ENCODE measurements at places on chromosomes 12 and 14.

DNA sequence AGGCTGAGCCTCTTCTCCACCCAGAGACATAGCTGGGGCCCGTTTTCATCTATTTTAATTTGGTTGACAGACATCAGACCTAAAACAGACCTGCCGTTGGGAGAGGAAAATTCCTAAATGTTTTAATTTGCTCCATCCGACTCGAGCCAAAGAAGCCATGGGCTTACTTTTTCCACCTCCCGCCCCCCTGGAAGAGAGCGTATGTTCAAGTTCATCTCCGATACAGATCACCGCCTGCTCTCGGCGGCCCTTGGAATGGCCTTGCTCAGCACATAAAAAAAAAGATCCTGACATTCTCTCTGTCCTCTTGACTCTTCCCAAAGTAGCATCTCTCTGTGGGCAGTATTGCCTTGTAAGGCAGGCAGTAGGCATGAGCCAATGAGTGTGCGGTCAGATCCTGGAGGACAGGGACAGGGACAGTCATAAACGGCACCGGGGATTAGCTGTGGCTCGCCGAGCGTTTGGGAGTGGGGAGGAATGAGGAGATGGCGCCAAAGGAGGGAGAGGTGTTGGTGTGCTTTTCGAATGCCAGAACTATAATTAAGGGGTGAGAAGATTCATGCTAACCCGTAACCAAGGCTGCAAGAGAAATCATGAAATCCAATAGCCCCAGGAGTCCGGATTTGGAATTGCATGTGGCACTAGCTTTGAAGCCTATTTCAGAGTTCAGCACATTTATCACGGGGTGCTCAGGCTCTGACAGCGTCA lies 47.9 kb upstream of the MEG3 start:
- H3K27ac ChIP-seq: no peak overlapping the region
- no peaks in the 10 kb centered on the region for H3K36me3 ChIP-seq
- DNase-seq: no peak
- no peak overlapping the region for H3K4me3 ChIP-seq

DNA sequence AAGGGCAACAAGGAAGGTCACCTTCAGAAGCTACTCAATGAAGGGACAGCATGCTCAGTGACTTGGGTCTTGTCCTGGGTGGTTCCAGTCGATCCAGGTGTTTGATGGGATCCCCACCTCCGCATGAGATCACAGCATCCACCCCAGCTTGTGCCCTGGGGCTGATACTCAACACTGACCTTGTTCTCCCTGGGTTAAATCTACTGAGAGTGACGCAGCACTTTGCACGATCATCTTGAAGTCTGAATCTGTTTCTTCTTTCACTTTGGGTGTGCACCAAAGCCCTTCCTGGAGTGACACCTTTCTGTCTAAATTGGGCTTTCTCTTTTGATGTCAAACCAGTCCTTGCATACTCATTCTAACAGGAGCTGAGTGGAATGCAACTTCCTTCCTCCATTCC lies 13.8 kb downstream of the NOS1 start:
- no peak overlapping the region for H3K4me3 ChIP-seq
- H3K4me1 ChIP-seq: peaks cover 3% of the 10 kb centered on the region
- H3K27ac ChIP-seq: no peak overlapping the region
- no peaks in the 10 kb centered on the region for H3K27me3 ChIP-seq

DNA sequence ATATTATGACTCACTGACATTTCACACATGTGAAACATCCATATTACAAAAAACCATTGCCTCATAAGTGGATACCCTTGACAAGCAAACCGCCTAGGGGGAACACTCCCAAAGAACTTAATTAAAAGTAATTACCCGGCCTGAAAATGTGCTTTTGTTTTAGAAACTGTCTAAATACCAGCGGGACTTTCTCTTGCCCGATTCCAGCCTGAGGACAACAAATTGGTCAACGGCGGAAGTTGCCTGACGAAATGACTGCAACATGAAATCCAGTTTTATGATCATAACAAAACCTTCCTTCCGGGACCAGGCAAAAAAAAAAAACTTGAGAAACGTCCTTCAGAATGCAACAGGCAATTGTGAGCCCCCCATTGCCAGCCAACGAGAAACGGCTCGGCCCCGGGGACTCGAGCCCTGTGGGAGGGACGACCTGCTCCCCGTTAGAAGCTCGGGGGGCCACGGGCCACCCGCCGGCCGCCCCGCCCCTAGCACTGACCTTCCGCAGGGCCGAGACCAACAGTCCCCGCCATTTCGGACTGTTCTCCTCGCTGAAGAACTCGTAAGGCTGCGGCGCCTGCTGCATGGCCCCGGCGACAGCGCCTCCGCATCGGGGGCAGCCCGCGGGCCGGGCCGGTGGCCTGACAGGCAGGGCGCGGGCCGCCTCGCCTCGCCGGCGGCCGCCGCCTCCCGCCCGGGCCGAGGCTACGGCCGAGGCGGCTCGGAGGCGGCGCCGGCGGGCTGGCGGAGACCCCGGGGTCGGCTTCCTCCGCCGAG lies 490 bp downstream of the SOS2 start:
- no peaks in the 10 kb centered on the region for H3K27me3 ChIP-seq
- peaks cover 15% of the 10 kb centered on the region for H3K36me3 ChIP-seq

- no peak overlapping the region for H3K4me3 ChIP-seq
- DNase-seq: no peak
- H3K27me3 ChIP-seq: no peaks in the 10 kb centered on the region
- no peaks in the 10 kb centered on the region for H3K36me3 ChIP-seq
- no peaks in the 10 kb centered on the region for H3K4me1 ChIP-seq
- no peak overlapping the region for H3K27ac ChIP-seq
Measured at GRCh38 chr14:42374332-42374731, 767.7 kb downstream of the LRFN5 start.

DNA sequence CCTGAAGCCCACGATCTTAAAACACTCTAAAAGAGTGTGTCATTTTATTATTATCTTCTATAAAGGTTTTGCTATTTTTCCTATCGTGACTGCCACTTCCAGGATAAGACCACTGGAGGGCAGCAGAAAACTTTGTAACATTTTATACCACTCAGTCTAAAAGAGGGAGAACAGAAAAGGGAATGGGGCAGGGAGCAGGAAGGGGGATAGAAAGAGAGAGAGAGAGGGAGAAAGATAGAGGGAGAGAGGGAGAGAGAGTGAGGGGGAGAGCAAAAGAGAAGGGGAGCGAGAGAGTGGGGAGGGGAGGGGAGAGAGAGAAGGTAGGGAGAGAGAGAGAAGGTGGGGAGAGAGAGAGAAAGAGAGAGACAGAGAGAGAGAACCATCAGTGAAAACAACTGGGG lies 2.0 kb upstream of the ART4 start:
- DNase-seq: peak; percentile 55
- no peak overlapping the region for H3K27ac ChIP-seq
- H3K27me3 ChIP-seq: peaks cover 6% of the 10 kb centered on the region
- peaks cover 5% of the 10 kb centered on the region for H3K4me1 ChIP-seq
- H3K36me3 ChIP-seq: no peaks in the 10 kb centered on the region

DNA sequence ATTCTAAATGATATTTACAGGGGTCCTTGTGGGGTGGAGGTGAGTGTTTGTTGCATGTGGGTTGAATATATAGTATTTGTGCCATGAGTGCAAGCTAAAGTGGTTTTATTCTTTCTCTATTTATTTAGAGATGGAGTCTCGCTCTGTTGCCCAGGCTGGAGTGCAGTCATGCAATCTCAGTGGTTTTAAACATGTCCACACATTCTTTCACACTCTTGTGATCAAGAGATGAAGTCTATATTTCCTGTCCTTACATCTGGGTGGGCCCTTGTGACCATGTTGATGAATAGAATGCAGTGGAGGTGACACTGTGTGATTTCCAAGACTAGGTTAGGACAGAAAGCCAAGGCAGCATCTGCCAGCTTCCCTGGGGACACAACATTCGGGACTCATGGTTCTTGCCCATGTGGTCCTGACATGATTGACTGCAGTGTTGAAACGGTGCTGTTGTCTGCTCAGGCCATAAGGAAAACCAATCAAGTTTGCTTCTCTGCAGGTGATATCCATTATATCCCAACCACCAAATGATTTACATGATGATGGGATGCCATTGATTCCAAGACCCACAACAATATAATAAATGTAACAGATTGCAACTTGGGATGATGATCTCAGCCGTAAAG lies 172.6 kb downstream of the SUDS3 start:
- H3K4me3 ChIP-seq: no peak overlapping the region
- H3K4me1 ChIP-seq: no peaks in the 10 kb centered on the region
- no peak overlapping the region for H3K27ac ChIP-seq
- H3K36me3 ChIP-seq: no peaks in the 10 kb centered on the region

- H3K4me3 ChIP-seq: no peak overlapping the region
- no peak for DNase-seq
- no peaks in the 10 kb centered on the region for H3K36me3 ChIP-seq
- no peaks in the 10 kb centered on the region for H3K4me1 ChIP-seq
Measured at GRCh38 chr12:107057071-107057834, 36.1 kb downstream of the CRY1 start.

GRCh38 chr12:104827587-104827986 lies 130.5 kb downstream of the SLC41A2 start:
- no peaks in the 10 kb centered on the region for H3K27me3 ChIP-seq
- DNase-seq: no peak
- H3K4me3 ChIP-seq: no peak overlapping the region
- H3K4me1 ChIP-seq: peaks cover 3% of the 10 kb centered on the region
- H3K36me3 ChIP-seq: peaks cover 5% of the 10 kb centered on the region

GRCh38 chr12:16150276-16150675 lies 127.2 kb downstream of the SLC15A5 start:
- no peaks in the 10 kb centered on the region for H3K27me3 ChIP-seq
- H3K4me1 ChIP-seq: no peaks in the 10 kb centered on the region
- H3K36me3 ChIP-seq: no peaks in the 10 kb centered on the region
- H3K27ac ChIP-seq: no peak overlapping the region
- no peak for DNase-seq

DNA sequence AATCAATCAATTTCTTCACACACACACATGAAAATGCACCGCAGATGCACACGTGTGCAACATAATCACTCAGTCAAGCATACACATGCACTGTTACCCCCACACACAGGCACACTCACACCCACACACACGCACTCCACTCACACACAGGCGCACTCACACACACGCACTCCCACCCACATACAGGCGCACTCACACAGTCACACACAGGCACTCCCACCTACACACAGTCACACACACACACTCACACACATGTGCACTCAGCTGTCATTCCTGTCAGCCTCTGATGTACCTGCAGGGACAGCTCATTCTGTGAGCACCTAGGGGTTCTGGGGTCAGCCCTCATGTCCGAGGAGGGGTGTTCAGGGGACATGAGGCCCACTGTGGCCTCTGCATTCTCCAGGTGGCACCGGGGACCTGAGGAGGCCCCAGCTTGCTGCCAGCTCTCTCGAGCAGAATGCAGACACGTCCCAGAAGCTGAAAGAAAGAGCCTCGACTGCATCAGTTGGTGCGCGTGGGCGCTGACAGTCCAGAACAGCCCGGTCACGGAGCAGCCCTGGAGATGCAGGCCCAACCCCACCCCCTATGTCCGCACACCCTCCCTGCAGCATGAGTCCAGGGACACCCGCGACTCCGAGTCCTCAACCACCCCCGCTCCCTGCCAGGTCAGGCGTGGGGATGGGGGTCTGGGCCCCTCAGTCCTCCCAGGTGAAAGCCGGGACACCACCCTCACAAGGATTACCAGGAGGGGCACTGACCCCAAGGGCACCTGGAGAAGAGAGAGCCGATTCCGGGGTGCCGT lies 69.3 kb downstream of the NOC4L start:
- H3K27me3 ChIP-seq: no peaks in the 10 kb centered on the region
- DNase-seq: no peak
- no peak overlapping the region for H3K4me3 ChIP-seq

- H3K4me3 ChIP-seq: peak overlapping the region; percentile 49
- H3K36me3 ChIP-seq: no peaks in the 10 kb centered on the region
- H3K27ac ChIP-seq: no peak overlapping the region
- H3K4me1 ChIP-seq: peaks cover 5% of the 10 kb centered on the region
Measured at GRCh38 chr14:21711360-21711961, 37.8 kb upstream of the OR4E1 start.

DNA sequence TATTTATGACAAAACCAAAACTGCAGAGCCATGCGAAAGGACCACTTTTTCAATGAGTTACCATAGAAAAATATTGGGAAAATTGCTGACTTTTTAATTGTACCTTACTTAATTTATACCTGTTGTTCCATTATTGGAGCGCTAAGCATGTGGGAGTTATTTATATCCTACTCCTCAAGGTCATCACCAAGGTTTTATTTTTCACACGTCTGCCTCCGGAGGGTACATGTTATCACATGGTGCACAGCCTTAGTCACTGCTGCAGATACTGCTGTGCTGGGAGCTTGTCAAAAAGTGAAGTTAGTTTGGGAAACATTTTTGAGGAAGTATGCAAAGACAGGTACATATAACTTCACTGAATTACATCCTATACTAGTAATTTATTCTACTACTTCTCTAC lies 1444.3 kb downstream of the AACS start:
- H3K36me3 ChIP-seq: no peaks in the 10 kb centered on the region
- no peaks in the 10 kb centered on the region for H3K27me3 ChIP-seq
- no peak for DNase-seq
- H3K4me1 ChIP-seq: peaks cover 6% of the 10 kb centered on the region

- H3K27ac ChIP-seq: no peak overlapping the region
- no peak for DNase-seq
- H3K4me3 ChIP-seq: no peak overlapping the region
- no peaks in the 10 kb centered on the region for H3K36me3 ChIP-seq
Measured at GRCh38 chr14:92544051-92544720, 30.6 kb downstream of the RIN3 start.

GRCh38 chr14:76405627-76406026 lies 29.7 kb downstream of the ESRRB start:
- DNase-seq: no peak

GRCh38 chr12:58801986-58802385 lies 118.3 kb downstream of the LRIG3 start:
- no peak overlapping the region for H3K4me3 ChIP-seq
- H3K27me3 ChIP-seq: no peaks in the 10 kb centered on the region
- H3K4me1 ChIP-seq: no peaks in the 10 kb centered on the region

DNA sequence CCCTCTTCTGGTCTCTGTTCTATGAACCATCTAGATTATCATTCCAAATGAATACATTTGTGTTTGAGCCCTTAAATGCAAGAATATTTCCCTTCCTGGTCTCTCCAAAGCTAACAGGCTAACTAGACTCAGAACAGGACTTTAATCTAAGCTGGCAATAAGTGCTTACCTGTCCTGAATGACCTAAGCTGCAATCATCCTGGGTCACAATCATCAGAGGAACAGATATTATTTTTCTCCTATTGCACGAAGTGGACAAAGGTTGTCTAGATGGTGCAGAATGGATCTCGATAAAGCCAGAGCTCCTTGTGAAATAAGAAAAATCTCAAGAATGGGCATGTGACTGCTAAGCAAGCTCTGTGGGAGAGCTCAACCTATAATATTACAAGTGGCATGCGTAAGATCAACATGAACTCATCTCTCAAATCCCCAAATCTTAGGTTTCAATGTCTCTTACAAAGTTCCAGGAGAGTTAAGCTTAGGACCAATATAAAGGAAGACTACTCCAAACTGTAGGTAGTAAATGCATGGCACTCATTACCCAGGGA lies 10.6 kb upstream of the NUMB start:
- peaks cover 28% of the 10 kb centered on the region for H3K4me1 ChIP-seq
- H3K27me3 ChIP-seq: no peaks in the 10 kb centered on the region
- H3K27ac ChIP-seq: no peak overlapping the region
- no peak for DNase-seq
- no peak overlapping the region for H3K4me3 ChIP-seq

Measured in activated CD4-positive, alpha-beta T cell treated with anti-CD3 and anti-CD28 coated beads, Interleukin-2, amount 10 ng/mL, durations not matched to agents 7 days and 5 days (primary cell).